Type B pancreatic cell (in vitro differentiated cells): ENCODE measurements at places on chromosomes 4 and X.

- DNase-seq = no peak
These were observed 326.1 kb upstream of the EMCN start for GRCh38 chr4:100843910-100844309.

- no peak for DNase-seq
These were observed 44.9 kb downstream of the CCNG2 start for GRCh38 chr4:77201857-77202256.

DNA sequence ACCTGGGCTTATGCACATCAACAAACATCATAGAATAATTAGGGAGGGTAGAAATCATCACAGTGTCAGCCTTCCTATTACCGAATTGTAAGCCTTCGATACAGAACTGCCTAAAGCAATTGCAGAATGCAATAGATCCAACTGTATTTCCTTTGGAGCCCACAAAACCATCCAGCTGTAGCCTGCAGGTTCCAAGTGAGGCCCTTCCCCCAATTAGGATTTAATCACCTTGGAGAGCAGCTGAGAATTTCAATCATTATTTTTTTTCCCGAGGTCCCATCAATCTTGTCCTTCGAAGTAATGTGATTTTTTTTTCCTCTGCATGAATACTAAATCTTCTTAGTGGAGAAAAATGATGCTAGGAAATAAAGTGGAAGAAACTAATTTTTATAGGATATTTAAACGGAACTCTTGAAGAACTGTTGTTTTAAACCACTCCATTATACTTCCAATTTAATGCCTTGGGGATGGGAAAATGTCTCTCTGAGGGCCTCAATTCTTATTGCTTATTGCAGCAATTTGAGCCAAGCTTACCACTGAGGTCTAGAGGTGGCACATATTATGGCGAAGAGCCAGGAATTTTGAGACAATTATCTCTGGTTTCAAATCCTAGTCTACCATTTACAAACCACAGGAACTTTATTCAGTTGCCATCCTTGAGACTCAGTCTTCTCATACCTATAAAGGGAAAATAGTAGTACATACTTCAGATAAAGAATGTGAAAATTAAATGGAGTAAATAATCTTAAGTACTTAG is 953.4 kb upstream of the IGFBP7 start:
- no peak for DNase-seq

- DNase-seq = no peak
These were observed 2029.9 kb upstream of the AGA start for GRCh38 chr4:179472164-179472563.

GRCh38 chrX:40671126-40671525 is 23.8 kb upstream of the CXorf38 start:
- DNase-seq = no peak
